Spinal cord (tissue), 10 donors: ENCODE measurements at places on chromosomes 2 and 18.

GRCh38 chr2:218701806-218702205 lies 8.8 kb upstream of the TTLL4 start:
- DNase-seq = peak; percentile 48

GRCh38 chr2:100615886-100616285 lies 53.1 kb downstream of the PDCL3 start:
- no peak for DNase-seq

DNA sequence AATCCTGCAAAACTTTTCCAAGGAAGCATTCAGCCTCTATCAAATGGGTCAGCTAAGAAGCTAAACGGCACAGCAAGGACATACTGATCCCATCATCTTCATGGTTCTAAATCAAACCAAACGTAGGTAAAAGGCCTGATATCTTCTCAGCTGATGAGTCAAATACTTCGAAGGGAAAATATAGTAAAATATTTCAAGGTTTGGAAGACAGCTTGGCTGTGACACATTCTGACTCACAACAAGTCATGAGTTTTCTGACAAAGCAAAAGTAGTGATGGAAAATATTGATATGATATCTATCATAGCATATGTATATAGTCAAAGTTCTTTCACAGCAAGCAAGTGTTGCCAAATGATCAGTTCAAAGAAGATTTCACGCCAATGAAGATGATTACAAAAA lies 31.5 kb downstream of the DOCK10 start:
- no peak for DNase-seq

DNA sequence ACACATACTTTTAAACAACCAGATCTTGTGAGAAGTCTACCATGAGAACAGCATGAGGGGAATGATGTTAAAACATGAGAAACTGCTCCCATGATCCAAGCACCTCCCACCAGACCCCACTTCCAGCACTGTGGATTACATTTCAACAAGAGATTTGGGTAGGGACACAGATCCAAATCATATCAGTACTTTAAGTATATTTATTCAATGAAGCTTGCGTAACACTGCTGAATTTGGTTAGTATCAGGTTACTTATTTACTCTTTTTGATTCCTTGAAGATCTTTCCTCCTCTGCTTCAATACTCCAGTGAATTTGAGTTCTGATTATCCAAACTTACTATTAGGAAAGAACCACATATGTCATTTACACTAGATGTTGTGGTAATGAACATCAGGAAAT lies 418.6 kb downstream of the PIK3C3 start:
- no peak for DNase-seq

- DNase-seq = no peak
These were observed 349.0 kb downstream of the CYRIA start for GRCh38 chr2:16316456-16317210.

DNA sequence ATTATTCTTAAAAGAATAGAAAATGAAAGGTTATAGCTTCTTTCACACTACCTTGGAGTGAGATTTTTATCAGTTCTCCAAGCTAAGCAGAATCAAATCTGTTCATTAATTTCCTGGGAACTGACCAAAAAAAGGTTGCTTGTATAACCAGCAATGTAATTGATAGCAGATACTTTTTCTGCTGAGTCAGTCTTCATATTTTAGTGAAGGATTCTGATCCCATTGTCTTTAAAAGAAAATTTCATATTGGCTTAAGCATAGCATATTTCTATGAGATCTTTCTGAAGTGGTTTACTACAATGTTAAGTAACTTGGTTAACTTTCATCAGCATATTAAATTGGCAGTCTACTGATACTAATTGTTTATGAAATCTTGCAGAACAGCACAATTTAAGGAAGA lies 338.0 kb downstream of the TMX3 start:
- DNase-seq = no peak

DNA sequence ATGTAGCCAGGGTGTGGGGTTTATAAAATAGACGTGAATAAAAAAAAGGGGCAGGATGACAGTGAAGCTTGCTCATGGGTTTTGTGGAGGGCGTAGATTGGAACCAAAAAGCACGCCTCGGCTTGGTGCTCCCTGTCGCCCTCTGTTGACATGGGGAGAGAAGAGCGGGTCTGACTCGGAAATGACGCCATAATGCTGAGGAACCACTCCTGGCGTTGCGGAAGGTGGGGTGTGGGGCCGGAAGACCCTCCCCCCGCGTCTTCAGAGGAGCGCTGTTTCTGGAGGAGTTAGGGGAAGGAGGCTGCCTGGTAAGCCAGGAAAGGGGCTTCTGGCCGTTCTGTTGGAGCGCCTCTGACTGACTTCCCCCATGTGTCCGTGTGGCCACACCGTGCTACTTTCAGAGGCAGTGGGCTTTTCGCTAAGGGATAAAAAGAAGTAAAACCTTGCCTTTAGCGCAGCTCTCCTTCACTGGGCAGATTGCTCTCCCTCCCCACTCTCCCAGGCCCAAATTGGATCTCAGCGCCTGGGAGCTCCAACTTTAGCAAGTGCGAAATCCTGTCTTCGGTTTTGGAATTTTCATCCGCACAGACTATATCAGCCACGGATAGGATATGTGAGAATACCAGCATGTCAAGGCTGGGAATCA lies 42.8 kb downstream of the PLEKHA3 start:
- peak; percentile 95 for DNase-seq

DNA sequence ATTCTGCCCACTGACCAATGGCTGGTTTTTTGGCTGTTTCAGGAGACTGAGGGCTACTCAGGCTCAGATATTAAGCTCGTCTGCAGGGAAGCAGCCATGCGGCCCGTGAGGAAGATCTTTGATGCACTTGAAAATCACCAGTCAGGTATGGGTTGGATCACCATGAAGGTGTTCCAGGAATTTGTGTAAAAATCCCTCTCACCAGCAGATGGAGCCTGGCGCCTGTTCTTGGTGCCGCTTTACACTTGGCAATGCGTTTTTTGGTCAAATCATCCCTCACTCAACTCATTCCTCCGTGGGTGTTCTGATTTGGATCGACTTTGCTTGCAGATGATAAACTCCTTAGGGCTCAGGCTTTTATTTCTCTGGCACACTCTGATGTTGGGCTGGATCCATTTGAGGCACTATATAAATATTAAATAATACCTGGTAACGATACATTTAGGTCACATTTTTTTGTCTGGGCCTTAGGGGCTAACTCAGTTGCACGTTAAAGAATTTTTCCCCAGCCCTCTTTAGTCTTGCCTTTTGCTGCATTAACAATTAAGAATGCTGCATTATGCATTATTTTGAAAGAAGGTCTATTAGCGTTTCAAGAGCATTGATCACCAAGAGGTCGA lies 50.0 kb downstream of the HDHD2 start:
- peak; percentile 77 for DNase-seq

DNA sequence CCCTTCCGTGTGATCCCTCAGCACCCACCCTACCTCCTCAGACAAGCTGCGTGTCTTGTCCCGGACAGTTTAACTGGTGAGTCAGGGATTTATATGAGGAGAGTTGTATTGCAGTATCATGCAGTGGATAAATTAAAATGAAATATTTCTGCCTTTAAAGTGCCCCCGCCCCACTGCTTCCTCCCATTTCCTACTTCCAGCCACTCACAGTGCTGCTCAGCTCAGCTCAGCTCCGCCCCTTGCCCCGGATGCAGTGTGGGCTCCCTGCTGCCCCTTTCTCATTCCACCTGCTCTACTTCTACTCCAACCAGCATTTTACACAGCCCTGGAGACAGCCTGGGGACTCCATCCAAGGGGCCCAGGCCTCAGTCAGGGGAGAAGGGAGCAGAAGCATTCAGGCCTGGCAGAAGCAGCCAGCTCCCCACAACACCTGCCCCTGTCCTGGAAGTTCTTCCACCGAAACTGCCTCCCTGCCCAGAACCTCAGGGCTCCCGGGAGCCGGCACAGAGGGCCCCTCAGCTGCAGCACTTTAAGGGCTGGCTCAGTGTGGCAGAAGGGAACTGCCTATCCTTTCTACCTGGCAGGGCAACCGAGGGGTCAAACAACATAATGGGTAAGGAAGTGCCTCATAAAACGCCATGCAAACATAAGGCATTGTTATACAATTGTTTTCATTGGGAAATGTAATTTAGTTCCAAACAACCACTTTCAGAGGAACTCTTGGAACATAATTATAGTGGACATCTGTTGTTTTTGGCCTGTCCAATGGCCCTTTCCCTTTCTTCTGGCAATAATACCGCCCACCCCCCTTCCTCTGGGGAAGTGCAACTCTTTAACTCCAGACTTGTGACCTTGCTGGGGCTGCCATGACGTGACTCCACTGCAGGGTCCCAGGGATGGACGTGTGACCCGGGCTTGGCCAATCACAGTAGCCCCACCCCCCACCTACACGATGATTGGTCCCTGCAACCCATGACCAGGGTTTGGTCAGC lies 102.3 kb downstream of the LIPG start:
- DNase-seq = peak; percentile 42

DNA sequence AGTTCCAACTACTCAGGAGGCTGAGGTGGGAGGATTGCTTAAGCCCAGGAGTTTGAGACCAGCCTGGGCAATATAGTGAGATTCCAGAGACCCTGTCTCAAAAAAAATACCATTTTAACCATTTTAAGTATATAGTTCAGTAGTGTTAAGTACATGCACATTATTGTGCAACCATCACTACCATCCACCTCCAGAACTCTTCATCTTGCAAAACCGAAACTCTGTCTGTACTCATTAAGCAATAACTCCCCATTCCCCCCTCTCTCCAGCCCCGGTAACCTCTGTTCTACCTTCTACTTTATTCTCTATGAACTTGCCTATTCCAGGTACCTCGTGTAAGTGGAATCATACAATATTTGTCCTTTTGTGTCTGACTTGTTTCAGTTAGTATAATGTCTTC lies 86.4 kb downstream of the GFPT1 start:
- no peak for DNase-seq

- DNase-seq = no peak
These were observed 48.5 kb downstream of the C2orf74 start for GRCh38 chr2:61210332-61210981.

DNA sequence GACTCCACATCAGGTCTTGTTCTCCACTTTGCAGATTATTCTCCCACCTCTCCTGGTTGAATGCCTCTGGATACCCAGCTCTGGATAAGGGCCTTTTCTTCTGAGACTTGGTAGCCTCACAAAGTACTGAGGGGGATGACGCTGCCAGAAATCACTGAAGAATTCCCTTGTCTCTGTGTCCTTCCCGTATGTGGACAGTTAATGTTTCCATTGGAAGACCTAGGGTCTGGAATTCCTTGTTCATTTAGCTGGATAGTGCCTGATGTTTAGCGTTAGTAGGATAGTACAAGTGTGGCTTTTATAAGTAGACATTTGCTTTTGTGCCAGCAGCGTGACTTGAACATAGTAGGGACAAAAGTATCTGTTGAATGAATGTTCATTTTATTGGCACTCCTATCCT lies 76.9 kb downstream of the CLHC1 start:
- DNase-seq = no peak

DNA sequence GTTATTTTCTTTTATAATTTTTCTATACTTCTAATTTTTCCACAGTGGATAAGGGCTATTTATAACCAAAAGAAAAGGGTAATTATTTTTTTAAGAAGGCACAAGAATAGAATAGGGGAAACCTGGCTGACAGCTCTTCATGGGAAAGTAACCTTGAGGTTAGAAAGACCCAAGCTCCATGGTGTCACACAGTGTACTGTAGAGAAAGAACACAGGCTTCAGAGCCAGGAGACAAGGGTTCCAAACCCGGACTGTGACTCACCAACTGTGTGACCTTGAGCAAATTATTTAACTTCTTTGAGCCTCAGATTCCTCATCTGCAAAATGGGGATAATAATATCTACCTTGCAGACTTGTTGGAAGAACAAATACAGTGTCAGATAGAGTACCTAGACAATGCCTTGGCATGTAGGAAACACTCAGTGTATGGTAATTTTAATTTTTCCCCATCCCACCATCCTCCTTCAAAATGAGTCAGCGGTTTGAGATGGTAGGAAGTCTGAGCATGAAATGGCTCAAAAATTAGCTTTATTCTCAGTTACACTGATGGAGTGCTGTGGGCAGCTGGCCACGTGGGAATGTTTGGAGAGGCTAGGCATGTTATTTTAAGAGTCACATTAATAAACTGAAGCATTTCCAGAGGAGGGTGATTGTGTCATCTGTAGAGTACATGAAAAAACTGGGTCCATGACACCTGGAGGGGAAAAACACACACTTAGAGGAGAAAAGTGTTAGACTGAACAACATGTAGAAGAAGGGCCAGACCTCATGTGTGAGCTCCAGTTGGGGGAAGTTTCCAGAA lies 36.7 kb downstream of the TMEM37 start:
- no peak for DNase-seq

GRCh38 chr2:237594514-237594871 lies 4.0 kb upstream of the RAB17 start:
- no peak for DNase-seq

- DNase-seq = no peak
These were observed 75.3 kb downstream of the LRRFIP1 start for GRCh38 chr2:237702441-237703391.

DNA sequence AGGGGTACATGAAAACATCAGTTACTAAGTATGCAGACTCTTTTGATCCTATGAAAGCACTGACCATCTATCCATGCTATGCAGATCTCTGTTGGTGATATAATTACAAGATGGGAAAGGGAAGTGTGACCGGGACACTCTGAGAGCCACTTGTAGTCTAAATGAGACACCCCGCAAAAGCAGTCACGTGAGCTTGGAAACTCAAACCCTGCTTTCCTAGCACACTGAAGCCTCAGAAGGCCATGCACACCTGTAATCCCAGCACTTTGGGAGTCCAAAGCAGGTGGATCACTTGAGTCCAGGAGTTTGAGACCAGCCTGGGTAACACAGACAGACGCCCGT lies 137.5 kb downstream of the INO80D start:
- no peak for DNase-seq

DNA sequence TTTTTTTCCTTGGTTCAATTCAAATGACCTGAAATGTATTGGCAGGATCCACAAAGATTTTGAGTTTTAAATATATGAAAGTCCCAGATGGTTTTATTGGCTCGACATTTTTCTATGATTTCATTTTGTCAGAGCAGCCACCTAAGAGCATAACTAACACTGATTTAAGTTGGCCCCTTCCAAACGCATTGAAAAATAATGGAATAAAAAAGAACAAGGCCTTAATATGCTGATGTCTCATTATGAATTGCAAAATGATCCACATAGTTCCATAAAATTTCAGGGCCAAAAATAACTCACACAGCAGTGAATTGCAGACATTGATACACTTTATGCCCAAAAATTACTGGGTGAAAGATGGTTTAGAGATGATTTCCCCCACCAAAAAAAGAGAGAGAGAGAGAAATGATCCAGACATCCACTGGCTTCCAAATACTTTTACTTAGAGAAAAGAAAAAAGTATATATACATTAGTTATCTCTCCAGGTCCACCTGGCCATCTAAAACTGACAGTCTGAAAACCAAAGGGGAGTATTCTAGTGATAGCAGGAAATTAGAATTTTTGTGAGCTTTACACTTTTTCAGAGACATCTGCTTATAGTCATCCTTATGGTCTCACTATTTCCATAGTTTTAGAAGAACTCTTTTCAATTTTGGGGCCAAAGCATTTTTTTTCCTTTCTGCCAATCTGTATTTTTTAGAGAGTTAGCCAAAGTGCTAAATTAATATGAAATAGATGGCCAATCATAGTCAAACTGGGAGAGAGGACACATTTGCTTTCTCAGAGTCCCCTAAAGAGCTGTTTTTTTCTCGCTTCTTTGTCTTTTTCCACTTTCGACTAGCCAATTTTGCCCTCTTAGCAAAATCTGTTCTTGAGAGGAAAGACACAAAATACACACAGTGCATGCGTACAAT lies 213.5 kb upstream of the RND3 start:
- DNase-seq = no peak
